NCI-H187 treated with DMSO at 0.1 percent for 48 hours (cell line): ENCODE measurements at places on chromosomes 12 and 14.
A peak's percentile ranks its signal among the peaks of the same experiment; 100 is the strongest.

GRCh38 chr12:32457251-32458025, 58.1 kb downstream of the FGD4 start:
- DNase-seq: no peak

DNA sequence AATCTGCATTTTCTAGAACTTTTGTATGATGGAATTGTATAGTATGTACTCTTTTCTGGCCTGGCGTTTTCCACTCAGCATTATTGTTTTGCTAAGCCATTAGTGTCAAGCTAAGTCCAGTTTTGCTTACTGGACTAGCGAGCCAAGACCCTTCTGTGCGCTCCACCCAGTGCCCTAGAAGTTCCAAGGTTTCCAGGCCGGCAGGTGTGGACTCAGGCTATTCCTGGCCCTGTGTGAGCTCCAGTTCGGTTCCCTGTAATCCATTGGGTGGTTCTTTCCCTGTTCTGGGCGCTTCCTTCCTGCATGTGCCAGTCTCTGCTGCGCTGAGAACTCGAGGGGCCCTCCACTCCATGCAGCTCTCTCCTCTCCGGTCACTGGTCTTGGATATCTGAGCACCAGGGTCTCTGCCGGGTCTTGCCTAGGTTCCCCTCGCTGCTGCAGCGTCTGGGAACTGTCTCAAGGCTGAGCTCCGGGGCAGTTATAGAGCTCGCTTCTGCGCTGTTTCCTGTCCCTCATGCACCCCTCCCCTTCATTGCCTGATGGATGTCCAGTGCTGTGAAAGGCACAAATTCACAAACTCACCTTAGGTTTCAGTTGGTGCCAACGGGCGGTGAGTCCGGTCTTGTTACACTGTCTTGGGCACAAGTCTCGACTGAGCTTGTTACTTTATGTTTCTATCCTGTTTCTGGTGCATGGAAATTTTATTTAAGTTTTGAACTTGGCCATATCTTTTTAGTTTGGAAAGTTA, 100.8 kb downstream of the ADGRD1 start:
- no peak for DNase-seq

DNA sequence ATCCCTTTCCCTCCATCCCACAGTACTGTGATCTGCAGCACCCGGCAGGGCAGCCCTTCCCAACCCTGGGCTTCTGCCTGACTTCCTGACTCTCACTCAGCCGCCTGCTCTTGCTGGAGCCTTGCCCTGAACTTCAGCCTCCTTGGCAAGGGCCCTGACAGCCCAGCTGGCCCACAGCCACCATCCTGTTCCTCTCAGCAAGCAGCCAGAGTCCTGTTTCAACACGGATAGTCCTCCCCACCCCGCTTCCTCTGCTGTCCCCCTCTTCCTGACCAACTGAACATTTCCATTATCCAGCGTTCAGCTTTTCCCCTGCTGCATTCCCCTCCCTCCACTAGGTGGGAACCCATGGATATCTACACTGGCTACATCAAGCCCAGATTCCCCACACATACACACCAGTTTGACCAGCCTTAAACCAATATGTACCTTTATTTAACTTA, 74.0 kb upstream of the MDM1 start:
- no peak for DNase-seq

DNA sequence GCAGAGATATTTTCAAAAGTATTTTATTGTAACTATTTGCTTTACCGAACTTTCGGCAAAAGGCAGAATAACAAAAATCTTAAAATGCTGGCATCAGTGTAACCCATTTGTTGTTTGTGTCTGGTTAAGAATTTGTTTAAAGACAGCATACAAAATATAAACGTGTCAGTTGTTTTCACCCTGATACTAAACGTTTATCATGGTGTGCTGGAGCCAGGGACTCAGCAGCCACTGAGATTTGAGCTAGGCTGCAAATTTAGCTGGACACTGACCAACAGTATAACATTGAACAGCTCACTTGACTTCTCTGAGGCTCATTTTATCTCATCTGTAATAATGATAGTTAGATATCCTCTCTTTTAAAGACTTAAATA, 183.7 kb downstream of the TMTC3 start:
- no peak for DNase-seq

GRCh38 chr12:90945070-90945649, 9.8 kb downstream of the CCER1 start:
- DNase-seq: peak; percentile 16

GRCh38 chr12:96882862-96883261, 24.2 kb upstream of the NEDD1 start:
- no peak for DNase-seq

DNA sequence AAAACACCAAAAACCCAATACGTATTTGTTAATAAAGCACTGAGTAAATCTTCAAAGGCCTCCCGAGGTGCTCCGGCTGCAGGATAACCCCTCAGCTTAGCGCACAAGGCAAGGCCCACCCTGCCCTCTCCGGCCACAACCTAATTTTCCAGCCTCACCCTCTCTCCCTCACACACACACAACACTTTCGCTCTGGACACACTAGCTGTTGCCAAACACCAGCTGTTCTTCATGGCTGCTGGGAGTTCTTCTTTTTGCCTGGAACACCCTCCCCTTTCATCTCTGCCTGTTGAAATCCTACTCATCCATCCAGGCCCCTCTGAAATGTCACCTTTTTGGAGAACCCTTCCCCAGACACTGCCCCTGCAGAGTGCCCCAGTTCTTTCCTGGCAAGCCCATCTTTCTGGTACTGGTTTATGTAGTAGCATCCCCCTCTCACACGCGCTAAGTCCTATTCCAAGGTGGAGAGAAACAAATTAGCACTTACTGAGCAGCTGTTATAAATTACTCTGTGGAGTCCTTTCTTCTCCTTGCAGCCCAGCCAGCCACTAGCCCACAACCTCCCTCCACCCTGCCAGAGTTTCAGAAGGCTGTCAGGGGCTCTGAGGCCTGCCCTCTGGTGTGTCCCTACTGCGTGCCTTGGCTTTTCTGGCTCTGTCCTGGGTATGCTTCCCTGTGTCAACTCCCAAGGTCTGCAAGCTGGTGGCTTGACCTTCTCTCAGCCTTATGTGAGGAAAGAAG, 805 bp upstream of the CRACR2A start:
- no peak for DNase-seq

DNA sequence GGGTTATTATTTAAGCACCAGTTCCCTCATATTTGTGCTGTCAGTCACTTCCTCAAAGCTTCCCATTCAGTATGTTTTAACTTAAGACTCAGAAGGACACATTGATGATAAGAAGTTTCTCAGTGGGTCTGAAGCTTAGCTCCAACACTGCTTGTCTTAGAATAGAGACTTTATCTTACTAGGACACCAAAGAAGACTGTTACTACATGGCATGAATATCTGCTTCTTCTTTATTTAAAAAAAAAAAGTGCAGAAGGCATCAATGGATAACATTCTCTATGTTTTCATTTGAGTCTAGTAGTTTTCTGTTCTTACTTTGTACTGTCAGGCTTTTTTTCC, 404.2 kb downstream of the DAD1 start:
- DNase-seq: no peak

GRCh38 chr12:27163048-27163715, 80.8 kb upstream of the C12orf71 start:
- DNase-seq: no peak

DNA sequence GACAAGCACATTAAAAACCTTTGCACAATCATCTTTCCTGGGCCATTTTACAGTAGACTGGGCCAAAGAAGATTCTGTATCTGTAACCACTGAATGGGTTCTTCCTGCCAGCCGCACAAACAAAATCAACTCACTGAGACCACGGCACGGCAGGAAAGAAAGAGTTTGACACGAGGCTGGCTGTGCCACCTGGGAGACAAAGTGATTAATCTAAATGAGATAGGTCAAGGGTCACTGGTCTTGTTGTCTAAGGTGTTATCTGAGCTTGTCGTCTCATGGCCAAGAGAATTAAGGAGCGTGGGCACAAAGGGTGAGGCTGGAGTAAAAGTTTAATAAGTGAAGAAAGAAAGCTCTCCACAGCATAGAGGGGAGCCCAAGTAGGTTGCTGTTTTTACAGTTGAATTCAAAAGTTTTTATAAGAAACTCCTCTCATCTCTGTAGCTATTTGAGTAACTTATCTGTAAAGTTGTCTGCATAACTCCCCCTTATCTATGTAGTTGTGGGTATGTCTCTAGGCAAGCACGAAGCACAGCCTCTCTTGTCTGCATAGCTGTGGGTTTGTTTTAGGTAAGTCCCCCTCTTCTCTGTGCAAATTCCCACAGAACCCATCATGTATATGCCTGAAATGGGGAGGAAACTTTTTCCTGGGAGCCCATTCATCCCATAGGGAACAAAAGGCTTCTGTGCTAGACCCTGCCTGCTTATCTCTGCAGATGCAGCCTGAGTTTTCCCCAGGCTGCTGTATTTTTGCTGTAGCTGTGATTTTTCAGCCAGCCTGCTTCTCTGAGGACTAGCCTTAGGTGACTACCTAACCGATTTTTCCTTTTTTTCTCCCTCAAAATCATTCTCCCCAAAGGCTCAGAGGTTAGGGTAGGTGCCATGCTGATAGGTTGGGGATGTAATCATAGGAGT, 1314.6 kb upstream of the TMEM132C start:
- no peak for DNase-seq

GRCh38 chr12:69875416-69875935, 50.4 kb downstream of the MYRFL start:
- no peak for DNase-seq

DNA sequence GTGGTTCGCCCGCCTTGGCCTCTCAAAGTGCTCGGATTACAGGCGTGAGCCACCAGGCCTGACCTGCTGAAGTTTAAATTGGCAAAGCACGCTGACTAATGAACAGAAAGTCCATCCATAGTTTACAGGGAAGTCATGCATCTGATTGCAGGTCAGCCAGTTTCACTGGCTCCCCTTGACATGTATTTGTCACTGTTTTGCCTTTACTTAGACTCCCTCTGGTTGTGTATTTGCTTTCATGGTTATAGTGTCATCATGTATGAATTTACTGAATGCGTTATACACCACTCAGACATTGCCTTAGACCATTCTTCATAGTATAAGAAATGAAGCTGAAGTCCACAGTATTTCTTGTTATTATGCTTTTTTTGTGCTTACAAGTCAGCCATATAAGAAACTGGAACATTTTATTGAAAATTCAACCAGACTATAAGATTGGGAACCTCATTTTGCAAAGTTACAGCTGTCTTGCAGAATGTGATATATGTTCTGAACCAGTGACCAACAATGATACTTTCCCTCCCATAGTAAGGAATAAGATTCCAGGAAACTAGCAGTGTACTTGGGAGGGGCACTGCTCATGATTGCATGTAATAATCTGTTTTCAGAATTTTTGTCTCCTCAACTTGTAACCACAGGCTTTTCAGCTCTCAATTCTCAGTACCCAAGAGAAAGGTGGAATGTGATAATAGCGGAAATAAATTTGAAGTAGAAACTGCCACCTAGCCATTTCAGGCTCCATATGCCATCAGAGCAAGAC, 51.9 kb upstream of the ATF7IP start:
- DNase-seq: no peak

GRCh38 chr14:71682337-71682736, 249.9 kb upstream of the RGS6 start:
- DNase-seq: no peak

- no peak for DNase-seq
Measured at GRCh38 chr12:68377881-68378280, 45.7 kb upstream of the MDM1 start.

DNA sequence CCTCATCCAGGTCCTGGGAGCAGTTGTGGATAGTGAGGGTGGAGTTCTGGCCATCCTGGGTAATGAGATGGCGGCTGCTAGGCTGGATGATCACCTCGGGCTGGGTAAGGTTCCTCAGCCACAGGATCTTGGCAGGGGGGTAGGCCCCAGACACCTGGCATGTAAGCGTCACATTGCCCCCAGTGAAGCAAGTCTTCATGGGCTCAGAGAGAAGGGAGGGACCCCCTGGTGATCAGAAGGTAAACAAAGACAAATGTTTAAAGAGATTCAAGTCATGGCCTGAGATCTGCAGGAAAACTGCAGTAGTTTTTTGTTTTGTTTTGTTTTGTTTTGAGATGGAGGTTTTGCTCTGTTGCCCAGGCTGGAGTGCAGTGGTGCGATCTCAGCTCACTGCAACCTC, 12.8 kb upstream of the WSB2 start:
- DNase-seq: no peak

- no peak for DNase-seq
Measured at GRCh38 chr12:52645120-52645761, 6.8 kb downstream of the KRT2 start.

- DNase-seq: no peak
Measured at GRCh38 chr14:106442857-106443256, 916.5 kb downstream of the TMEM121 start.

- DNase-seq: no peak
Measured at GRCh38 chr12:91098941-91099340, 12.4 kb downstream of the LUM start.

DNA sequence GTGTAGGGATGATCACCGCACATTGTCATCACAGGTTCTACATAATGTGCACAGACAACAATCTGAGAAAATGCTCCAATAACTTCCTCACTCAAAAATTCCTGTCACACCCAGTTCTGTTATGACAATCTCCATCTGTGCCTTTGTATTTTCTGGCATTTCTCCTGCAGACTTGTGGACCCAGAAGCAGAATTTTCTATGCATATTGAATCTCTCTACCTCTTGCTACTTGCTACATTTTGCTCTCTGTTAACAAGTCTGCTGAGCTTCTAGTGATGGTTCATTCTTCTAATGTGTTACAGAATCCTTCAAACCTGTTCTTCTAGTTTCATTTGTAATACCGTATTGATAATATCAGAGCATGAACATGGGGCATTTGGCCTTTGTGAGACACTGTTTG, 127.8 kb upstream of the PTPRQ start:
- no peak for DNase-seq

DNA sequence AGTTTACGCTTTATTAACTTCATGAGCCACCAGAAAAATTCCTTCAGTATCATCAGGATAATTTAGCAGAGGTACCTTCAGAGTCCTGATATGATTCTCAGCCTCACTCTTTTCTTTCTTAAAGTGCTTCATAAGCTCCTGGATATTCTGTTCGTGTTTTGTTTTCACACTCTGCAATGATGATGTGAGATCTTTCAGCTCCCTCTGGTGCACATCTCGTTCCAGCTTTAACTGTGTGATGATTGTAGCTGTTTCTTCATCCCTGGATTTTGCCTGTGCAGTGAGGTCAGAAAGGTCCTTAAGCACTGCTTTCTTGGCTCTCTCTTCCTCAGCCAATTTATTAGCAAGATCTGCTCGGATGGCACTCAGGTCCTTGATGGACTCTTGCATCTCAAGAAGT, 156.7 kb downstream of the CEP128 start:
- DNase-seq: no peak

DNA sequence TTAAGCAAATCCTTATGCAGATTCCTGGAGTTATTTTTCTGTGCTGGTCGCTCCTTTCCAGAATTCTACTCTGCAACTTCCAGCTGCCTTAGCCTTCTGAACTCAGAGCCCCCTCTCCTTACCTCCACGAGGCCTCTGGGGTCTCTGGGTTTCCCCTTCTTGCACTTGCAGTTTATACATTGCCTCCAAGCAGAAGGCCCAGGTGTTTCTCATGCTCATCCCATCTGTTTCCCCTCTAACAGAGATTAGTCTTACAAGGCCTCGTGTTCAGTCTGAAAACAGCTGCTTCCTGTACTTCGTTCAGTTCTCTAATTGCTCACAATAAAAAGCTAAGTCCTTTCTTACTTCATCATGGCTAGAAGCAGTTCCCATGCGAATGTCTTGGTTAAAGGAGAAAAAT, 134.4 kb upstream of the FGD4 start:
- no peak for DNase-seq

- no peak for DNase-seq
Measured at GRCh38 chr12:114479831-114480230, 73.9 kb upstream of the TBX5 start.

GRCh38 chr12:71782017-71782416, 27.4 kb downstream of the RAB21 start:
- DNase-seq: no peak
